PC-9 (cell line): ENCODE measurements at places on chromosomes 11 and 22.

DNA sequence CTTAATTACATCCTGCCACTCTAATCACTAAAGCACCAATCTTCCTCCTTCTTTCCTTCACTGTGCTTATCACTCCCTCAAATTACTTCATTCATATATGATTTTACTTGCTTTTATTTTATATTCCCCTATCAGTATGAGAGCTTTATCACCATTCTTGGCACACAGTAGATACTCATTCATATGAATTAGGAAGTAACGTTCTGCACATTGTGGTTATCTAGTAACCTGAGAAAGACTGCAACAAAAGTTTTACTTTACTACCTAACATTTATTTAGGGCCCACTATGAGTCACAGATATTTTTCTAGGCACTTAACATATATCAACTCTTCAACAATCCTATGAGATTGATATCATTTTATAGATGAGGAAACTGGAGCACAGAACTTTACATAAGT, 1559.9 kb upstream of the TENM4 start:
- no peak for DNase-seq

DNA sequence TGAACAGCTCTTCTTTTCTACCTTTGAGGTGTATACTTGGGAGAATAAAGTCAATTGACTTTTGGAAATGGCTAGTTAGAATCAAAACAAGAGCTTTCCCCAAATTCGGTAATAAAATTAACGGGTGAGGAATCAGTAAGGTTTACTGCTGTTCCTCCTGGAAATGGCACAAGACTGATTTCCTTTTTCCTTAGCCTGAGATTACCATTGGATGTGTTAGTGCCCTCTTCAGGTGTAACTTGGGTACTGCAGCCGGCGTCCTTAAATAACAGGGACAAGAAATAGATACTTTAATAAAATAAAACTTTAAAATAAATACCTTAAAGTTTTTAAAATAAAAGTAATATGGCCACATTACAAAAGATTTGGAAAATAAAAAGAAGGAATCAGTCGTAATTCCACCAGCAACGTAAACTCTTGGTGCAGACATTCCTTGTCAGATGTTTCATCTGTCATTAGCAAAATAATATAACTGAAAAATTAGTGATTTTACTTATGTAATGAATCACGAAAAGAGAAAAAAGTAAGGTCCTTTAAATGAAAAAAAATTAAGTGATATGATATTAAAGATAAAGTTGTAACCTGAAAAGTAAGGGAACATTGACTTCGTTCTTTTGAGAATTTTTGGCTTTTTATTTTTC, 29.7 kb downstream of the ZFTA start:
- peak; percentile 73 for DNase-seq

DNA sequence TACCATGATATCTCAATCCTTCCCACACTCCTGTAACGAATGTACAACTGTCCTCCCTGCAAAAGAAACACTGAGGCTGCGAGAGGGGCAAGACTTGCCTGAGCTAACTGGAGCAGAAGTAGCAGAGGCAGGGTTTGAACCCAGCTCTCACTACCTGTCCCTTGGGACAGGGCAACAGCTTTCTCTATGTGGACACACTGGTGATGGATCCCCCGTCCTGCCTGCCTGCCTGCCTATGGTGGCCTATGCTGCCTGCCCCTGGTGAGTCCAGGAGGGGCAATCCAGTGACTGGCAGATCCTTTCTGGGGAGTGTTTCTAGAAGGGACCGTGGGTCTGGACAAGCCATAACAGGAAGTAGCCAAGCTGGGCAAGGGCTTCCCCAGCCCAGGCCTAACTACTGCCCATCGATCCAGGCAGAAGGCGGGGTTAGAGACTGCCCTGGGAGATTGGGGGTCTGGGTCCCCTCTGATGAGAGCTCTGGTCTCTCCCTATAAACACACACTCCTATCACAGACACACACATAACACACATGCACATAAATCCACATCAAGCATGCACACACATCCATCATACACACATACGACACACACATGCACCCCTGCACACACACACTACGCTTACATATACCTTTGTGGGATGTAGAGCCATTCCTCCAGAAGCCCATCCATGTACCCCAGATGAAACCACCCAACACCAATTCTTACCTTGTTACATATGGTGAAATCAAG, 1.1 kb upstream of the EMID1 start:
- no peak for DNase-seq

DNA sequence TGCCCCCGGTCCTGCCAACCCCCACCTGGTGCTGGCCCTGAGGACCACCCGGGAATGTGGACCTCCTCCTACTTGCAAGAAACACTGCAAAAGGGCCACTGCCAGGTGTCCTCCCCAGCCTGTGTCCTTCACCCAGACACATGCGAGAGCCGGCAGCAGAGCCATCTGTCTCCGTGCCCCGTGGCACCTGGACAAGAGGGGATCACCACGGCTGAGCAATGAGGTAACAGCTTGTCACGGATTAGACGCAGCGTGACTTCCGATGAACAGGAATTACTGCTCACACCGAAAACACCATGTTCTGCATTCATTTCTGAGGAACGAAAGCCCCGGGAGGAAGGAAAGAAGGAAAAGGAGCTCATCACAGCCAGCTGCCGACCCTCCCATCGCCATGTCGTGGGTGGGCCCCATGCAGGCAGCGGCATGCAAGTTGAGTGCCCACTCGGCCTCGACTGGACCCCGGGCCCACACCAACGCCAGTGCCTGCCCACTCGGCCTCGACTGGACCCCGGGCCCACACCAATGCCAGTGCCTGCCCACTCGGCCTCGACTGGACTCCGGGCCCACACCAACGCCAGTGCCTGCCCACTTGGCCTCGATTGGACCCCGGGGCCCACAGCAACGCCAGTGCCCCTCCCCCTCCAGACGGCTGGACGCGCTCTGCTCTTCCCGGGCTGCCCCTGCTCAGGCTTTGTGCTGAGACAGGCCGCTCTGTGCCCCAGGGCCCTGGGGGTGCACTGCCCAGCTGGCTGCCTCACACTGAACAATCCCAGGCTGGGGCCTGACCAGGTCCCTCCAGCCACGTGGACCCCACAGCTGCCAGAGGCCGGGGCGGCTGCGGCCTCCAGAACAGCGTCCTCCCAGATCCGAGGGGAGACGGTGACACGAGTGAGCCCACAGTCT, 22.0 kb downstream of the CHID1 start:
- DNase-seq = no peak

GRCh38 chr11:116865696-116866095, 28.3 kb upstream of the APOA1 start:
- no peak for DNase-seq

DNA sequence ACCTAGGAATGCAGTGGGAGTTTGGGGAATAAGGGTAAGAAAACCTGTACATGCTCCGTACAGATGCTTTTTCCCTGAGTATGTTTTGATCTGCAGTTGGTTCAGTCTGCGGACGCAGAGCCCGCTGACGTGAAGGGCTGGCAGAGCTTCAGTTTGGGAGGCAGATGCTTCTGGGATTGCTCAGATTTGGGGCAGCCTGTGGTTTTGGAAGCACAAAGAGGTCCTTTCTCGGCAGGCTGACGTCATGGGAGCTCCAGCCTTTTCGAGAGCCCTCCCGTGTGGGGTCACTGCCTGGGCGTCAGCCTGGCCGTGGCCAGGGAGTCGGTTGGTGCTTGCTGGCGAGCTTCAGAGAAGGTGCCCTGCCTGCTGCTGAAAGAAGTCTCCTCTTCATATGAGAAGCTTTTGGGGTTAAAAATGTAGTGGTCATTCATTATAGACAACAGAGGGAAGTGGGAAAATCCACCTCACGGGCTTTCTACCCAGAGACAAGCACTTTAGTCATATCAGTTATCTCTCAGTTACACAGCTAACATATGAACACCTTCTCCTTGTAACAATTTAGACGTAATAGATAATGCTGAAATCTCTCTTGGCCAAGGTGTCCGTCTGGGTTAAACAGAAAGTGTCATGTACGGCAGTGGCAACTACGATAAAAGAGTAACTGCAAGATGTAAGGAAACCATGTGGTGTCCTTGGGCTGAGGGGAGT, 26.8 kb downstream of the TPCN2 start:
- no peak for DNase-seq

DNA sequence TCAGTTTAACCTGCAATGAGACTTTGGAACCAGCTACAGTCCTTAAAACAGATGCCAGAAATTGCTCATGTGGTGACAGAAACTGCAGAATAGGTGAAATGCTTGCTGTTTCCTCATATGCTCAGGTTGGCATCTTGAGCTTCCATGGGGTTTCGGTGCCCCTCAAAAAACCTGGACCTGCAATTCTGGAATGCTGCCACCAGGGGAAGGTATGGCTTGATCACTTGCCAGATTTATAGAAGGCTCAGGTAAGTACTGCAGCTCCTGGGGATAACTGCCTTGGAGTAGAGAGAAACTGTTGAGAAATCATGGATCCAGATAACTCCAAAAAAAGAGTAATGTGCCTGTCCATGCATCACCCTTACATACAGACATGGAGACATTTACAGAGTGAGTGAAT, 113.0 kb downstream of the CTTN start:
- no peak for DNase-seq

- no peak for DNase-seq
Observed at GRCh38 chr22:31623592-31624304, 38.3 kb downstream of the PISD start.
